Omental fat pad (tissue), 4 donors: ENCODE measurements at places on chromosomes 12 and 14.

DNA sequence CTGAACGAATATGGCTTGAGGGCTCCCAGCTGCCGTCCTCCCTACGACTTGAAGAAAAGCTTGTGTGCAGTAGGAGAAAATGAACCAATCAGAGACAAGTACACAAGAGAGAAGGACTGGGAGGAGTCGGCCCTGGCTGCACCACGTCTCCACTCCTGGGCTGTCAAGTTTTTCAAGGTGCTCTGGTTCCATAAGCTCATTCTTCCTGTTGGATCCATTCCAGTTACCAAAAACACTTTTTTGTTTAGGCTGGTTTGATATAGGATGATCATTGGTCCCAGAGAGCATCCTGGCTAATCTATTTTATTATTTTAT is 2.8 kb upstream of the A2ML1 start:
- DNase-seq: no peak

- no peak for DNase-seq
These were observed 76.6 kb downstream of the HSPB8 start for GRCh38 chr12:119255314-119255713.

DNA sequence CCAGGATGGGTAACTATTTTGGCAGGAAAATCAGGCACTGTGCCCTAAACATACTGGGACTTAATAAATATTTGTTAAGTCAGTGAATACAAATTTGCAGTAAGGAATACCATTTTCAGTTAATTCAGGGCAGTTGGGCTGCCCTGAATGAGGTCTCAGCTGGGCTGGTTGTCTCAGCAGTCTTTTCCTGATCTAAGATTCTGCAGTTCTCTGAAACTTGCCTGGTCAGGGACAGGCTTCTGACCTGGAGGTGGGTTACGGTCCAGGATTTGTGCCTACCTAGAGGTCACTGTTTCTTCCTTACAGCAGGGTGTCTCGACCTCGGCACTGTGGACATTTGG is 160.6 kb downstream of the KTN1 start:
- no peak for DNase-seq

GRCh38 chr14:57038689-57039088 is 228.4 kb upstream of the OTX2 start:
- no peak for DNase-seq

DNA sequence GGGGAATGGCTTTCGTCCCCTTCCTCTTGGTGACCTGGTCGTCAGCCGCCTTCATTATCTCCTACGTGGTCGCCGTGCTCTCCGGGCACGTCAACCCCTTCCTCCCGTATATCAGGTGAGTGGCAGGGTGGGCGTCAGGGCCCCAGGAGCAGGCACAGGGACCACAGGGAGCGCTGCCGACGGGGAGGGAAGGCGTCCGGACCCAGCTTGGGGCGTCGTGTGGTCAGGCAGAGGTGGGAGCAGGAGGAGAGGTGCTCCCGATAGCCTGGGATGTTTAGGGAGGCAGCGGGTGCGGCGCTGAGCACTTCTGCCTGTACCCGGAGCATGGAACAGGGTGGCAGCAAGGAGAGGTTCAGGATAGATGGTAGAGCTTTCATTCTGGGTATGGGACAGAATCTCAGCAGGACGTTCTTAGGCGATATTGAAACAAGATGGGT is 444 bp downstream of the DRAM1 start:
- no peak for DNase-seq

DNA sequence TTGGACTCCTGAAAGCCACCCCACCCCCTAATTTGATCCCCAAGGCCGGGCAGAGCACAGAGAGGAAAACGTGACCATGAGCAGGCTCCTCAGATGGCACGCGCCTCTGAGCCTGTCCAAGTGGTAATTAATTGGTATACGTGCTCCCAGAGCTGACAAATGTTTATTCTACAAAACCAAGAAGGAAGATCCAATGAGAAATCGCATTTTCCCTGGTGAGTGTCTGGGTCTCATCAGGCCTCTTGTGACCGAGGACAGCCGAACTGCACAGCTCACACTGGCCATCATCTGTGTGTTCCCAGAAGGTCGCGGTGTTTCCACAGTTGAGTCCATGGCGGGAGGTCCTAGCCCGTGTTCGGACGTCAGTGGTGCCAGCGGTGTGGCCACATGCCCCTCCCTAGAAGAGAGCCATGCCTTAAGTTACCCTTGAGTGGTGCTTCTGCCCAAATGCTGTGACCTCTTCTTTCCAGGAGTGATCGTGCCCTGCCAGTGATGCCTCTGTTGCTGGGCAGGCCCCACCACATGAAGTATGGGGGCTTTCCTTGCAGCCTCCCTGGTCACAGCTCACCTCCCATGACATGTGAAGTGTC is 317.5 kb upstream of the RTL1 start:
- no peak for DNase-seq

GRCh38 chr12:66197495-66197921 is 8.5 kb downstream of the IRAK3 start:
- no peak for DNase-seq

DNA sequence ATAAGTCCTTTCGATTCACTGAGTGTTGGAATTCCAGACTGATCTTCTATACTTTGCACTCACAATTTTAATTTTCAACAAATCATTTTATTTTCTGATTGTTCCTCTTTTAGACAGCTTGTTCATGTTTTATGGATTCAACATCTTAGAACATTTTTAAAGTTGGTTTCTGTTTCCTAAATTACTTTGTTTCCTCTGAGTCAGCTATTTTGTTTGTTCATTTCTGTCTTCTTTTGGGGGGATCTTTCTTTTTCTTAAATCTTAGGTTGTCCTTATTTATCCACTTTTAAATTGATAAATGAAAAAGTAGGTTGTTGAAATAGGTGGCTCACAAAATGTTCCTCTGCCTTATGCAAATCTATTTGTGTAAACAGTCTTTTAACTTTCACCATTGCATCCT is 160.0 kb downstream of the GALC start:
- no peak for DNase-seq

DNA sequence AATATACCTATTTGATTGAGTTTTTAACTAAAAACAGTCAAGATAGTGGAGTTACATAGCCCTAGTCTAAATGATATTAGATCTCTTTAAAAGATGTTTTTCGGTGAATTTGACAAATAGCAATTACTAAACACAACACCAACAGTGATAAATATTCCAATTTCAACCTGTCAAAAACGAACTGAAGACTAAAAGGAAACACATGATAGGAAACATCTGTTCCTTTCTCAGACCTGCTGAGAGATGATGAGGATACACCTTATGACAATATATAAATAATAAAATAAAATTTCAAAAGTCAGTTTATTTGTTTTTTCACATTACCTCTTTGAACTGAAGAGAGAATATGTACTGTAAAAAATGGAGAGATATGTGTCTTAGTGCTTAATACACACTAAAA is 232.7 kb downstream of the RASSF9 start:
- no peak for DNase-seq

- DNase-seq: no peak
These were observed 18.6 kb downstream of the GNS start for GRCh38 chr12:64740646-64741045.

- no peak for DNase-seq
These were observed 198.3 kb upstream of the AMIGO2 start for GRCh38 chr12:47277972-47278448.
